ENCODE measurements at places on chromosomes 6 and 20. TPM values are rescaled to one million over a fixed set of nuclear protein-coding genes. Genes with fewer than 3 reads are reported as not detected.

GRCh38 chr6:741410-742339 is 48.7 kb upstream of the EXOC2 start:
- H3K27me3 ChIP-seq: no peaks in the 10 kb centered on the region
- H3K4me1 ChIP-seq: peaks cover 8% of the 10 kb centered on the region
- no peak overlapping the region for H3K4me3 ChIP-seq
- no peaks in the 10 kb centered on the region for H3K36me3 ChIP-seq
- no peak overlapping the region for H3K27ac ChIP-seq

AGER gene
- 17.0 TPM for total RNA-seq

DNA sequence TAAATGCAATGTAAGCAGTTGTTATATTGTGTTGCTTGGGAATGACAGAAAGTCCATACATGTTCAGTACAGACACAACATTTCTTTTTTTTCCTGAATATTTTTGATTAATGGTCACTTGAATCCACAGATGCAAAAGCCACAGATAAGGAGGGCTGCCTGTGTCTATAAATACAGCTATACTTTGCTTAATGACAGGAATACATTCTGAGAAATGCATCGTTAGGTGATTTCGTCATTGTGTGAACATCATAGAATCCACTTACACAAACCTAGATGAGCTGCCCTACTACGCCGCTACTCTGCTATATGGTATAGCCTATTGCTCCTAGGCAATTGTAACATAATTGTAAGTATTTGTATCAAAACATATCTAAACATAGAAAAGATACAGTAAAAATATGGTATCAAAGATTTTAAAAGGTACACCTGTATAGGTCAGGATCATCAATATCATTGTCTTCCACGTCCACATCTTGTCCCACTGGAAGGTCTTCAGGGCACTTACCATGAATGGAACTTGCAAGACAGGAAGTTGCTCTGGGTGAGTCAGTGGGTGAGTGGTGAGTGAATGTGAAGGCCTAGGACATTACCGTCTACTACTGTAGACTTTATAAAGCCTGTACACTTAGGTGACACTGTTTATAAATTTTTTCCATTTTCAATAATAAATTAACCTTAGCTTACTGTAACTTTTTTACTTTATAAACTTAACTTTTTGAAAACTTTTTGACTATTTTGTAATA is 27.9 kb upstream of the POPDC3 start:
- no peak for DNase-seq
- H3K4me3 ChIP-seq: no peak overlapping the region
- no peak overlapping the region for H3K27ac ChIP-seq
- H3K4me1 ChIP-seq: peaks cover 3% of the 10 kb centered on the region
- peaks cover 8% of the 10 kb centered on the region for H3K27me3 ChIP-seq

WFDC13 gene
- total RNA-seq: not detected

RARS2 gene
- total RNA-seq: 15.9 TPM

RNF144B gene
- total RNA-seq: 3.2 TPM

LRRC1 gene
- total RNA-seq: 2.9 TPM

DNA sequence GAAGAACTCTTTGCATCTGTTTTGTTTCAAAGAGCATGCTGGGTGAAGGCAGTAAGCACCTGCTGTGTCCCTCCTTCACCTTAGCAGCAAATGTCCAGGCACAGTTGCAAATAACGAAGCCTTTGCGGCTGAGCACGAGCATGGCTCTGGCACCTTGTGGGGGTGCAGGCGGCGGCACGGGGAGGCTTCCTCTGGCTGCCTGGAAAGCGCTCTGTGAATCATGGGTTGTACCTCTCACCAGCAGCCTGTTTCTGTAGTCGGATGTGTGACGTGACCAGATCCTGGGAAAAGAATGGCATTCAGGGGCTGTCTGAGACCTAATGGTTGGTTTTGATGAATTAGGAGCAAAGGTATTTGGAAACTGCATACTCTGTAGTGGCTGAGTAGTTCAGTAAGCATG is 144.8 kb downstream of the DTNBP1 start:
- no peak for DNase-seq
- peak overlapping the region; percentile 9 for H3K27ac ChIP-seq
- no peak overlapping the region for H3K4me3 ChIP-seq
- no peaks in the 10 kb centered on the region for H3K27me3 ChIP-seq
- peaks cover 42% of the 10 kb centered on the region for H3K36me3 ChIP-seq

ZNF334 gene
- total RNA-seq: 1.7 TPM

DNA sequence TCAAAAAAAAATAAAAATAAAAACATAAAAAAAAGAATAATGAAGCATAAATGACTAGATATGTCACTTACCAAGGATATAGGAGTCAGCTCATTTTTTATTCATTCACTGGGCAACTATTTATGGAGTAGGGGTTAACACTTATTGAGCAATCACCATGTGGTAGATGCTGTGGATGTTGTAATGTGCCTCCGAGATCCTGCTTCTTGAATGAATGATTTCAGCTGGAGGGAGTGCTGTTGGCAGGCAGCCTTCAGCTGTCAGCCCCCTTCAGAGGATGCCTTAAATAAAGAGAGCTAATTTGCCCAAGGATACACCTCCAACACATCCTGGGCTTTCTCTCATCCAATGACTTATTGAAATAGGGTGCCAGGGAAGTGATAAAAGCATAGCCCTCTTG is 229.5 kb upstream of the DTNBP1 start:
- no peak for DNase-seq
- no peaks in the 10 kb centered on the region for H3K36me3 ChIP-seq
- peaks cover 2% of the 10 kb centered on the region for H3K27me3 ChIP-seq
- no peak overlapping the region for H3K4me3 ChIP-seq
- H3K4me1 ChIP-seq: no peaks in the 10 kb centered on the region

DNA sequence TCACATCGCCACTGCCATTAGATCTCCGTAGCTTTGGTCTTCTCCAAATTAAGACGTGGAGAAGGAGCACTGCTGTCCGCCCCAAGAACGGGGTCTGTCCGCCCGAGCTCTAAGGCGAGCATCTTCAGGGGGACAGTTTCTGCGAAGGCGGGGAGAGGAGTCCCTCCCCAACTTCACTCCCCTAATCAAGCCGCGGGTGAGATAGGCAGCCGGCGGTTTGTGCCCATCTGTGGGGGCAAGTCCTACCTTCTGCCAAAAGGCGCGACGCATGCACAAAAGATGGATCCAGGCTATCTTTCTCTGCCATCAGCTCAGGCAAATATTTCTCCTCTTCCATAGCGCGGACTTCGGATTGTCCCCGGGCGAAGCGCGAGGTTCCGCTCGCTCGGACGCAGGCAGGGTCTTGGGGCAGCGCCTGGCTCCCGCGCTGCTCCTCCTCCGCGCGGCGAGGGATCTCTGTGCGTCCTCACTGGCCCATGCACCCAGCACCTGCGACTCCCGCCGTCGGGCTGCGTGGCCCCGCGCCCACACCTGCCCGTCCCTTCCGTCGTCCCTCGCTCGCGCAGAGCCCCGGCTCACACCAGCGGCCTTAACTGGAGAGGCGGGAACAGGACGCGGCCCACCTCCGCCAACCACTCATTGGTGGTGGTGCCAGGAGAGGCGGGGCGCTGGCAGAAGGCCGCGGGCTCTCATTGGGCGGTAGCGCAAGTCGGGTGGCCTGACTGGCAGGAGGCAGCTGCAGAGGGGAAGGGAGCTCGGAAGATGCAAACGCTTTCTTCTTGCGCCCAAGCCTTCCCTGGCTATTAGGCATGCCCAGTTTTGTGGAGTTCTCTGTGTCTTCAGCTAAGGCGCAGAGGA is at the start of gene KHDRBS2:
TSS of gene KHDRBS2 (minus strand) at position 614 of the 858 bp plus-strand sequence.
- peaks cover 19% of the 10 kb centered on the region for H3K27me3 ChIP-seq
- H3K4me3 ChIP-seq: no peak within 1 kb of the TSS
- no peaks in the 10 kb centered on the region for H3K36me3 ChIP-seq
- DNase-seq: peak; percentile 4
- H3K4me1 ChIP-seq: no peaks in the 10 kb centered on the region

- H3K4me1 ChIP-seq: peaks cover 67% of the 10 kb centered on the region
- peaks cover 44% of the 10 kb centered on the region for H3K36me3 ChIP-seq
- H3K4me3 ChIP-seq: no peak overlapping the region
Observed at GRCh38 chr6:149467265-149467664, 17.5 kb downstream of the ZC3H12D start.

Measured in activated naive CD4-positive, alpha-beta T cell treated with anti-CD3 and anti-CD28 coated beads for 36 hours (primary cell).